PC-3 (cell line): ENCODE measurements at places on chromosomes 7 and 10. TPM values are rescaled to one million over a fixed set of nuclear protein-coding genes. Genes with fewer than 3 reads are reported as not detected.

DNA sequence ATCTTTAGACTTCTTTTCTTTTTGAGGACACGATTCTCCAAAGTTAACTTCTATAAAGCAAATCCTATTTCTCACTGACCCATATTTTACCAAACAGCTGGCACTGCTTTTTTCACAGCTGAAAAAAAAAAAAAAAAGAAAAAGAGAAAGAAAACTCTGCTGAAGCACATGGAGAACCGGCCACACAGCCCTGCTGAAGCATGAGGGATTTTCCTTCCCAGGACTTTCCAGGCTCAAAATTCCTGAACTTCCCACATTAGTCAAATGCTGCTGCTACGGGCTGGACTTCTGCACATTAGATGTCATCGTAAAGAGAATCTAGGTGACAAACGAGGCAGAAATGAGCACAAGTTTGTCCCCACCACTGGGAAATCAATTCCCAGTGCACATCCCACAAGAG is 25.2 kb downstream of the HIPK2 start:
- no peak overlapping the region for H3K27ac ChIP-seq
- H3K4me1 ChIP-seq, result peaks cover 22% of the 10 kb centered on the region
- DNase-seq, result no peak
- no peak overlapping the region for H3K4me3 ChIP-seq

GRCh38 chr10:36612436-36612835 is 513.0 kb upstream of the ANKRD30A start:
- no peak overlapping the region for H3K4me3 ChIP-seq
- peaks cover 14% of the 10 kb centered on the region for H3K4me1 ChIP-seq
- peak; percentile 37 for DNase-seq
- H3K36me3 ChIP-seq, result no peaks in the 10 kb centered on the region
- no peaks in the 10 kb centered on the region for H3K27me3 ChIP-seq

TMEM60 gene
- total RNA-seq, result 6.9 and 8.1 TPM in 2 replicates

GRCh38 chr10:100282907-100283306 is 3.6 kb downstream of the BLOC1S2 start:
- peaks cover 15% of the 10 kb centered on the region for H3K4me1 ChIP-seq
- H3K4me3 ChIP-seq, result no peak overlapping the region
- DNase-seq, result no peak
- no peaks in the 10 kb centered on the region for H3K27me3 ChIP-seq
- H3K27ac ChIP-seq, result no peak overlapping the region
